SK-MEL-5 (cell line): ENCODE measurements at places on chromosomes 12 and 14.

DNA sequence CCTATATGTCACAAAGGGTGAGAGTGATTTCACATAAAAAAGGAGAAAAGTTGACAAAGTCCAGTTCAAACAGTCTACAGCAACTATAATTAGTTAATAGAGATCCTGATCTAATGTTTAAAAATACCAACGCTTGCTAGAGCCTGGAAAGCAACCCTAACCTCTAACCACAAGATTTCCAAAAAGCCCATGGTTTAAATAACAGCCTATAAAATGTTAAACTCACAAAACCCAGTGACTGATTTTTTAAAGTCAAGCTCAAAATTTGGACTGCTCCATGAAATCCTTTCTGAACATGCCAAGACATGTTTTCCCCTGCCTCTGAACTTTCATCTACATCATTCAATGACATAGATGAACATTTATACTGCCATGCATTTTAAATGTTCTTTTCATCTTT, 81.6 kb downstream of the PLEKHG7 start:
- DNase-seq, result no peak

- no peak for DNase-seq
Observed at GRCh38 chr14:103767336-103767894, 51.8 kb downstream of the ZFYVE21 start.

DNA sequence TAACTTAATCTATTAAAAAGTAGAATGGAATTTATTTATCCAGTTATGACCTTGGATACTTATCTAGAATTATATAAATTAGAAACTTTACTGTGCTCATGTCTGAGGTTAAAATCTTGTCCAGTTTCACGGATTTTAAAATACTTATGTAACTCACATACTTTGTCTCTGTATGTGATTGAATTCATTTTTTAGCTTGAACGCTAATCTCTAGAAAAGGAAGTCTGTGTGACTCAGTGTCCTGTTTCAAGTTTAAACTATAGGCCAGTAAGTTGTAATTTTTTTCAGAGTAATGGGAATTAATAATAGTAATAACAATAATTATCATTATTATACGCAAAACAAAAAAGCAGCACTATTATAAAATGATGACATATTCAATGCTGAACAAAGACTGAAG, 168.6 kb downstream of the CPNE8 start:
- no peak for DNase-seq

GRCh38 chr12:26789731-26790644, 43.0 kb downstream of the ITPR2 start:
- DNase-seq, result peak; percentile 86

DNA sequence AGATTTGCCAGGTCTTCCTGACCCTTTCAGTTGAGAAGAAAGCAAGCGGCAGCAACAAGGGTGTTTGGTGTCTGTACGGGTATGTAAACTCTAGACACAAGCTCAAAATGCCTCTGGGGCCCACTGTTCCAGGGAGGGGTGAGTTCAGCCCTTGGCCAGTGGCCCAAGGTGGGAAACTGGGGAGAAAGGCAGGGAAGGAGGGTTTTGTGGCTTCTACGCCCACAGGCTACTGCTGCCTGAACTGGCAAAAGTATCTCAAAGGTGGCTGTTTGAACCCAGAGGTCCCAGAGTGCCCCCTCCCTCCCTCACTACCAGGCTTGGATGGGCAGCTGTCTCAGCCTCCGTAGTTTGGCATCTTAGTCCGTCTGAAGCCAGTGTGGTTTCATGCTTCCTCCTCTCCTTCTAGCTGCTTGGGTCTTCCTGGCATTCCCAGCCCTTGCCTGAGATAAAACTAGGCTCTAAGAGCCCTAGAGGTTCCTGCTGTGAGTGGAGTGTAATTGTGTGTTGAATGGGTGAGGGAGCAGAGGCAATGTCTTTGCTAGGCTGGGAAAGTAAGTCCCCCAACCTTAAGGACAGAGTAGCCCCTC, 5.5 kb downstream of the HOXC5 start:
- DNase-seq, result no peak

DNA sequence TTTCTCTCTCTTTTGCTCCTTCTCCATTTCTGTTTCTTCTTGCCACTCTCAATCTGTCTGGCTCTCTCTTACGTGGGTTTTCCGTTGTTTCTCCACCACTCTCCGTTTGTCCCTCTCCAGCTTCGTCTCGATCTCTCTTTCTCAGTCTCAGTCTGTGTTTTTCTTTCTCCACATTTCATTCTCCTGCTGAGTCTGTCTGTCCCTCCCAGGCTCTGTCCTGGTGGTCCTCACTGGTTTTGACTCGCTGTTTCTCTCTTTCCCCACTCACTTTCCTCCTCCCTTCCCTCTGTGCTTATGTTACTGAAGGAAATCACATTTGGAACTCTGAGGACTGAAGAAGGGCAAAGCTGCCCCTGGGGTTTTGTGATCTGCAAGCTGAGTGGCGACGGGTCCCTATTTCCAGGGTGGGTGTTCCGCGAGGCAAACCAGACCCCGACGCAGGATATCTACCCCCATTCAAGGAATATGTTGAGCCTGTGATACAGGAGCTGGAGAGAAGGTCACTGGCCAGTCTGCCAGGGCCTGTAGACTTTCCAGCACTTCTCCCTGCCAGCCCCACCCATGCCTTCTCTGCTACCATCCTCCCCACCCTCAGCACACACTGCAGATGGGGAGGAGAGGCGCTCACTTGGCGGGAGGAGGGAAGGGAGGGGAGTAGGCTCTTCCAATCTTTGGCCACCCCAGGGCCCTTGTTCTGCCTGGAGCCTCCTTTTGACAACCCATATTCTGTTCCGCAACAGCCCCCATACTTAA, 102.7 kb upstream of the MAP1LC3B2 start:
- no peak for DNase-seq

DNA sequence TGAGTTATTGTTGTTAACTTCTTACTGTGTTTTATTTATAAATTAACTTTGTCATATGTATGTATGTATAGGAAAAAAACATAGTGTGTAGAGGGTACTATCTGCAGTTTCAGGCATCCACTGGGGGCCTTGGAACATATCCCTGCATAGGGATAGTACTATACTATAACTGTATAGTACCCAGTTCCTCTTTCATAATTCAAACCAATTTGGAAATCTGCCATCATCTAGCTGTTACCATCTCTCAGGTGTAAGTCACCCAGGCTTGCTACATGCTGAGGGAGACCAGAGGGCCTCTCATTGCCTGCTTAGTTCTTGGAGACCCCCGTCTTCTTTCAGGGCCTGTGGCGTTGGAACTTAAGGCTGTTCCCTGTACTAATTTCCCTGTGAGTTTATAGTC, 12.9 kb upstream of the DCD start:
- DNase-seq, result no peak

DNA sequence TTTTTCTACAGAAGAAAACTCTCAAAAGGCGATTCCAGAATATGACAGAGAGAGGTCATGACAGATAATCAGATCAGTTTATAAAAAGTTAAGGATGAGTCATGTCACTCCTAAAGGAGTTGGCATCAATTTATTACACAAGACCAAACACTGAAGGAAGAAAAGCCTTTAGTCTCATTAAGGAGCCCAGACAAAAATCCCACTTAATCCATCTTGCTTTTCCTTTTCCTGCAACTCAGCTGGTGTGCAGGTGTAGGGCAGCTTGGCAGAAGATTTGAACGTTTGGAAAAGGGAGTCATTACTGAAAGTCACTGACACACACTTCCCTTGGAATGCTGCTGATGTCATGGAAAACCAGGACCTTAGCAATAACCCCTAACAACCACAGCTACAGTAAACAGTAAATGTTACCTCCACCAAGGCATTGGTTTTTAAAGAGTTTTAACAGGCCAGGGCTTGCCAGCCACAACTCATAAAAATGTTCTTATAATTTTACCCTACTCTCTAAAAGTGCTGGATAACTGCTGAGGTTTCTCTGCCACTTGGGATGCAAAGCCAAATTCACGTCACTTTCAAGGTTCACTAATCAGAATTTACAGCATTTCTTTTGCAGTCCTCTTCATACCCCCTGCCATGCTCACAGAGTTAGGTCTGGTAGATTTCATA, 320.6 kb downstream of the RAD51B start:
- peak; percentile 57 for DNase-seq

DNA sequence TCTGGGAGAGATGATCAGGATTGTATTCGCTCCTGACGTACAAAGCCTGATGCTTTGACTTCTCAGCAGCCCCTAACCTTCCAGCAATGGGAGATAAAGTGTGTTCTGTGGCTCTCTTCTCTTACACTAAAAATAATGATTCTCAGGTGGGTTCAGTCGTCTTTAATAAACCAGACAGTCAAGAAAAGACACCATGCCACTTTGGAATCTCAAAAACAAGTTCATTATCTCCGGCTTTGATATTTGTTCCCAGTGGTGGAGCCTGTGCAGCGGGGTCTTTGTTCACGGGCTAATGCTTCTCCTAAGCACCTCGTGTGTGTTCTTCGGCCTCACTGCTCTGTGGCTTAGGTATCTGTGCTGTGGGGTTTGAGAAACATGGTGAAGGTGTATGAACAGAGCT, 1.6 kb downstream of the ACVR1B start:
- DNase-seq, result no peak

GRCh38 chr14:22882529-22883172, 371 bp upstream of the REM2 start:
- DNase-seq, result peak; percentile 8
